Kidney tubule cell (primary cell): ENCODE measurements at places on chromosomes 16 and 17.

DNA sequence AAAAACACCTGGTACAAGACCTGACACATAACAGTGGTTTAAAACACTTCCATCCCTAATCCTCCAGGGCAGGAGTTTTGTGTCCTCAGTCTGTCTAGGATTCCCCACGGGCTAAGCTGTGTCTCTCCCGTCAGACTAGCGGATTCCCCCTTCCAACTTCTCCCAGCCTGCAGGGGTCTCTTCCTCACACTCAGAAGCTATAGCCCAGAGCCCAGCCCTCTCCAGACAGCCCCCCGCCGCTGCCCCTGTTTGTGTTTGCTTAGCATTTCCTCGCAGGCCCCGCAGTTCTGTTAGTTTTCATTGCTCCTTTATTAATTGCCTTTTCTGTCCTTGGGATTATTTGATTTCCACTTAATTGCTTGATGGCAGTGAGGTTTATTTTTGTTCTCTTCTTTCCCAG lies 91.2 kb downstream of the TMEM132E start:
- no peak for DNase-seq

DNA sequence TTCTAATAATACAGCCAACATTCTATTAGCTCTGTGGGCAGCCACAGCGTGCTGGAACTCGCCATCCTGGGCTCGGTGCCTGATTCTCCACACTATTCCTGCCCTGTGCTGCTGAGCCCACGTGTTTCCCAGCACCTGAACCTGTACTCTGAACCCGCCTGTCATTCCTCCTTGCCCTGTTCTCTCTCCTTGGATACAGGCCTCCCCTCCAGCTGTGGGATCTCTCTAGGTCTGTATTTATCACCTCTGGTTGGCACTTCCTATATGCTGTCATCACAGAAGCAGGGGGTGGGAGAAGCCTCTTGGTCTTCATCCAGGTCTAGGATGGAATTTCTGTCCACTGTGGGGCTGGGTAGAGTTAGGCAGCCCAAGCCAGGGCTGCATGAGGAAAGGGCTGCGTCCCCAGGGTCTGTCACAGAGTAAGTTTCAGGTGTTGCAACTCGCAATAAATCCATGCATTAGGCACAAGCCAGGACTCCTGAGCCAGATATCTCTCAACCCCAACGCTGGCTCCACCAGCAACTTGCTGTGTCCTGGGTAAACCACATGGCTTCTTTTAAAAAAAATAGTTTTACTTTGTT lies 56.0 kb downstream of the ABAT start:
- DNase-seq = no peak

- DNase-seq = no peak
Observed at GRCh38 chr16:49833085-49833484, 22.8 kb downstream of the ZNF423 start.

DNA sequence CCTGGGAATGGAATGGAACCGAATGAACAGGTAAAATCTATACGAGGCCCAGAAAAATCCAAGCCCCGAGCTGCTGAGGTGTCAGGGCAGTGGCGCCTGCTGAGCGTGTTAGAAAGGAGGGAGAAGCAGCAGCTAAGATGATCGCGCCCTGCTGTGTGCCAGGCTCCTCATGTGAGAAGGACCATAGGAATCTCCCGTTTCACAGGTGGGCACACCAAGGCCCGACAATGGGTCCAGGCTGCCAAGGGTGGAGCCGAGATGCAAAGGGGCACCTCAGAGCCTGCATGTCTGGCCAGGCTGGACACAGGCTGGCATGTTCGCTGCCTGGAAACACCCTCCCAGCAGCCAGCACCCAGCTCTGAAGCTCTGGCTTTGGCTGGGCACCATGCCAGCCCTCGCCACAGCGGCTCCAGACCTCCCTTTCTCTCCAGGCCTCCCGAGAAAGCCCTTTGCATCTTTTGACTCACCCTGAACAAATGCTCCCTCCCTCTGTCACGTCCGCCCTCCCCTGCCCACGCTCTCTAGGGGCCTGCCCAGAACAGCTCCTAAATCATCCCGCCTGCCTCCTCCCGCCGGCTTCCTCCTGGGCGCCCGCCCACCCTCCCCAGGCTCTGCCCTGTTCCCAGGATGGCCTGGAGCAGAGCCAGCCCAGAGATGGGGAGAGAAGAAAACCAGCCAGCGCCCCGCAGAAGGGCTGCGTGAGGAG lies 217.8 kb upstream of the GSE1 start:
- DNase-seq = peak; percentile 99

GRCh38 chr17:70329721-70330120 lies 160.4 kb downstream of the KCNJ2 start:
- DNase-seq = no peak

- DNase-seq = no peak
Observed at GRCh38 chr17:82049521-82049971, 2.1 kb downstream of the RFNG start.

- DNase-seq = no peak
Observed at GRCh38 chr17:41258406-41258805, 3.2 kb downstream of the KRTAP9-9 start.

DNA sequence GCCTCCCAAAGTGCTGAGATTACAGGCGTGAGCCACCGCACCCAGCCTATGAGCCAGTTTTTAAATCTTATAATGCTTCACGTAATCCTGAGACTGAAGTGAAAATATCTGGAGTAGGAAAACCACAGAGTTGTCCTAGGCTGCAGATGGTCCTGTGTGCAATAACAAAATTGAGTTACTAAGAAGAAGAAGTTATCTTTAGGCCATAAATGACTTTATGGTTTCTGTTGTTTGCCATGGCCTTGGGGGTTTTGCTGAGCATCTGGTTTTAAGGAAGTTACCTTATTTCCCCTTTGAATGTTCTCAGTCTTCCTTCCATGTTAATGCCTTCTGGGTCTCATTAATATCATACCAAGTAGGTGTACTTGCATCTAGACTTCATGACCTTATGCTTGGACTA lies 16.5 kb downstream of the NMT1 start:
- DNase-seq = no peak

DNA sequence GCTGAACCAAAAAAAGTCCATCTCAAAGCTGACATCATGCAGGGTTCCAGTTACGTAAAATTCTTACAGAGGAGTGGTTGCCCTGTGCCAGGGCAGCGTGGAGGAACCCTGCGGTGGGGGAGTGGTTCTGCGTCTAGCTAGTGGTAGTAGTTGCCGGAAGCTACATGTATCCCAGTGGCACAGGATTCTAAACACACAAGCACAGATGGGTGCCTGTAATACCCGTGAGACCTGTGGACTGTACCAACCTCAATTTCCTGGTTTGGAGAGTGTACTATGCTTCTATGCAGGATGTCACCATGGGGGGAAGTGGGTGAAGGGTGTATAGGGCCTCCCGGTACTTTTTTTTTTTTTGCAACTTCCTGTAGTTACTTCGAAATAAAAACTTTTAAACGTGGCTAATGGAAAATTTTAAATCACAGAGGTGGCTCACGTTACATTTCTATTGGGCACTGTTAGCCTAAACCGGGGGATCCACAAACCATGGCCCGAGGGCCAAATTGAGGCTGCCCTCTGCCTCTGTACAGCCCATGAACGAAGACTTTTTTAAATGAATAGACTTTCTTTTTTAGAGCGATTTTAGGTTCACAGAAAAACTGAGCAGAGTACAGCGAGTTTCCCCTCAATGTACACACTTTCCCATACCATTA lies 38.5 kb downstream of the TBC1D16 start:
- no peak for DNase-seq

- no peak for DNase-seq
Observed at GRCh38 chr17:6297960-6298359, 137.0 kb downstream of the AIPL1 start.

DNA sequence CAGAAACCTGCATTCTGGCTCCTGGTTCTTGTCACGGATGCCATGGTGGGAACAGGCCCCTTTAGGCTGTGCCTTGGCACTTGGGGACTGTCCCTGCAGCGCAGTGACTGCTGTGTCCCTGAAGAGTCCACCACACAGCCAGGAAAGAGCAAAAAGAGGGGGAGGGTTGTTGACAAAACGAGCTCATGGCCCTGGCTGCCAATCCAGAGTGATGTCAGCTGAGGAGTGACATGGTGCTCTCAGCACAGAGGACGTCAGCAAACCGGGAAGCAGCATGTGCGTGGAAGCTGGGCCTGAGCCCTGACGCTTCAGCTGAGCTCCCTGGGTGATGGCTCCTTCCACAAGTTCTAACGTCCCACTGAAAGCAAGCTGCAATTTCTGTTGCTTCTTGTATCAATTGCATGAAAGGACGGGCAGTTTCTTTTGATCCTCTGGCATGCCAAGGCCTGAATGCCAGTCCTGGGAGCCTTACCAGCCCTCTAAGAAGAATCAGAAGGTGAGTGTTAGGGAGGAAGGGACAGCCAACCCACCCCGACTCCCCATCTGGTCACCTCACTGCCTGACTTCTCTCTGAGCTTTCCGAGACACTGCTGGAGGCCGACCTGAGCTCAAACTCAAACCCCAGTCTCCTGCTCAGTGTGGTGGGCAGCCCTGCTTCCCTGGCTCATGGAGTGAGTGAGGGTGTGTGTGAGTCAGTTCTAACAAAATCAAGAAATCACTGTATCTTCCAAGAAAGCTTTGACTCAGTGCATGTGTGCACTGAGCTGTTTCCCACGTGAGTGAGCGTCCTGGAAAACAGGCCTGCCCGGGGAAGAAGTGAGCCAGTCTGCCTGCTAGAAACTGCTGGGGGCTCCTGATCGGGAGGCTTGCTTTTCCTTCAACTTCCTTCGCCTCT lies 14.7 kb upstream of the WNT3 start:
- peak; percentile 73 for DNase-seq

- no peak for DNase-seq
Observed at GRCh38 chr17:680529-680928, 34.1 kb downstream of the VPS53 start.

DNA sequence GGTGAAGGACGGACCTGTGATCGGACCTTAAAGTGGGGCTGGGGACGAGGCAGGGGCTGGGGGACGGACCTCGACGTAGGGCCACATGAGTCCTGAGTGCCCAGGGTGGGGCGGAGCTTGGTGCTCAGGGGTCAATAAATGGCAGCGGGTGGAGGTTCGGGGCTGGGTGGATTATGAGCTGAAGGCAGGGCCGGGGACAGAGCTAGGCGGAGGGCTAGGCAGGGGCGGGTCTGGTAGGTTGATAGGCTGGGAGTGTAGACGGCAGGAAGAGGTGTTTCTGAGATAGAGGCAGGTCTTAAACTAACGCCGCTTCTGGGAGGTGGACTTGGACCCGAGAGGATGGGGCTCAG lies 733 bp downstream of the CHRNB1 start:
- peak; percentile 68 for DNase-seq

GRCh38 chr17:43860077-43860725 lies 13.2 kb downstream of the CD300LG start:
- DNase-seq = no peak

DNA sequence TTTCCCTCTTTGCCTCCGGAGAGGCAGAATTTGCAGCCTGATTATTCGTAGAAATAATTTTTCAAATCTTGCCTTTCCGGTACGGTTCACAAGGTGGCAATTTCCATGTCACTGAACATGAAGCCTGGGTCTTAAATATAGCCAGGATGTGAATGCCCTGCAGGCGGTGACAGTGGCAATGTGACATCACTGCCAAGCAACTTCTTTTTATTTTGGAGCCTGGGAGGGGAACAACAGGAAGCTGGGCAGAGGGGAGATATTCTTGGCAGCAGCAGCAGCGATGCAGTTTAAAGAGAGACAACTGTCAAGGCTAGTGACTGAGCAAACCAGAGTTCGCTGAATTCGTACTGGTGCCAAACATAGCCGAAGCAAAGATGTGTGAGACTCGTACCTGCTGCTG lies 171.1 kb downstream of the SNX29 start:
- peak; percentile 37 for DNase-seq

GRCh38 chr16:86635176-86635876 lies 57.0 kb downstream of the FOXL1 start:
- DNase-seq = no peak

GRCh38 chr16:1828645-1829410 lies 1.8 kb downstream of the FAHD1 start:
- peak; percentile 39 for DNase-seq

GRCh38 chr16:69350536-69351133 lies 951 bp downstream of the TMED6 start:
- DNase-seq = no peak

DNA sequence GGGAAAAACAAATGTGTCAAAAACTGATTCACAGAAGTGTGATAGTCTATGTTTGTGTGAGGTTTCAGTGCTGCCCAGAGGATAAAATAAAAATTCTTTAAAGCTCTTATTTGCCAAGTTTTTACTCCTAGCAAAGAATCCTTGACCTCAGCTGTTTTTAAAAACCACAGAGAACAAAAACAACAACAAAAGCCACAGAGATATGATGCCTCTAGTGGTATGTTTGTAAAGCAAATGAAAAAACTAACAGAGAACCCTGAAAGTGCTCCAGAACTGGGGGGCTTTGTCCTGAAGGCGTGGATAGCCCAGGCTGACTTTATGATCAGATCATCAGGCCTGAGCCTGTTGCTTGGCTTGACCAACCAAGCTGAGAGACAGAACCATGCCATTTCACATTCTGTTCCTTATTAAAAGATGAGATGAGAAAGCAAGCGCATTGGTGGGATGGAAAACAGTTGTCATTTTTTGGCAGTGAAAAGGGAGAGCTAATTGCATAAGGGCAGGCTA lies 411.0 kb downstream of the CPPED1 start:
- peak; percentile 26 for DNase-seq

GRCh38 chr17:12342609-12343435 lies 322.1 kb downstream of the MAP2K4 start:
- peak; percentile 37 for DNase-seq

DNA sequence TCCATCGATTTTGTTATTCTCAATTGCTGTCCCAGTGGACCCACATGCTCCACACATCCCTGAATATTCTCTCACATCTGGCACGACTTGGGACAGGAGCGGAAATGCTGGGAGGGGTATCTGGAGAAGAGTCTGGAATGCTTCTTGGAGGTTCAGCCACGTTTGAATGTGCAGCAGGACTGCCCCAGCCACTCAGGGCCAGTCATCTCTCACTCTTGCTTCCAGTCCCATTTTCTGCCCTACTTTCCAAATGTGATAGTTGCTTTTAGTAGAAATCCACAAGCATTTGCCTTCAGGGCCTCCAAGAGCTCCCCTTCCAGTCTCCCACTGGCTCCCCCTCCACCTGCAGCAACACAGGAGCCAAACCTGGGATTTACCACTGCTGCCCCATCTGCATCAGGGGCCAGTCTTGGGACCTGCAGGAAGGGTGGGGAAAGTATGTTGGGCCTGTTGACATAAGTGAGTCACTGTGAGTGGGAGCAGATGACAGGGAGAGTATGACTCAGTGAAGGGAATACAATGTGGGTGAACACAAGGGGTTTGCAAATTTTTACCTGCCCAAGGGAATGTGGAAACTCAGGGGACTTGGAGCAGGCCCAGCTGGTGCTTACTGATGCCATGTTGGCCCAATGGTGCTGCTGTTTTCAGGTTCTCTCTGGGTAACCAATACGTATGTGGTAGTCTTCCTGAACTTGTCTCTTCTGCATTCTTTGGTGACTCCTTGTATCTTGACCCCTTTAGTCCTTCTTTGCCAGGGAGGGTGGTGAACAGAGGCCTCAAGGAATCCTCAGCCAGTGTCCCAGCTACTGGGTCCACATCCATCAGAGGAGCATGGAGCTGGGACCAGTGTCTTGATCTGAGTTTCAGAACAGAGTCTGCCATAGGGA lies 78.8 kb upstream of the CRHR1 start:
- peak; percentile 89 for DNase-seq

- DNase-seq = peak; percentile 72
Observed at GRCh38 chr16:84582958-84583516, 34.8 kb downstream of the COTL1 start.

- no peak for DNase-seq
Observed at GRCh38 chr17:82952019-82952418, 112.2 kb upstream of the ZNF750 start.
